ENCODE measurements at places on chromosomes 2 and 18.

DNA sequence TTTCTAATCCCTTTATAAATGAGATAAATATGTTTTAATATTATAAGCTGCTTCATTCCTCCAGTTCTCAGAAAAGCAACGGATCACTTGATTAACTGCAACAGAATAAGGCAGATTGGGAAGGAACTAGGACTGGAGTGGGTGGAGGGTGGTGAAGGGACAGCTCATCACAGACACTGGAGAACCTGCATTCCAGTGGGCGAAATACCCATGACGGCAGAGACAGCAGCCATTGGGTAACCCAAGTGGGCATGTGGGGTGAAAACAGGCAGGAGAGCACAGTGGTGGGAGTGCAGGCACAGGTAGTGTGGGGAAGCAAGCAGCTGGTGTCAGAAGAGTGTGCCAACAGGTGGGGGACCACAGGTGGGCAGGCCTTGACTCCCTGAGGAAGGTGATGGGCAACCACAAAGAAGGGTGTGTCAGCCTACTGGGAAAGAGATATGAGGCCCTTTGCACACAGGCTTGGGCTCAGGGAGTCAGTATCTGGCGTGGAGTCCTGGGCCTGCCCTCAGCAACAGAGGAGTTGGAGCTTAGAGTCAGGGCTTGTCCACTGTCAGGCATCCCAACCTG lies 27.2 kb downstream of the DPYSL5 start:
- peaks cover 16% of the 10 kb centered on the region for H3K27me3 ChIP-seq
- no peaks in the 10 kb centered on the region for H3K36me3 ChIP-seq
- no peaks in the 10 kb centered on the region for H3K4me1 ChIP-seq
- H3K4me3 ChIP-seq: no peak overlapping the region

DNA sequence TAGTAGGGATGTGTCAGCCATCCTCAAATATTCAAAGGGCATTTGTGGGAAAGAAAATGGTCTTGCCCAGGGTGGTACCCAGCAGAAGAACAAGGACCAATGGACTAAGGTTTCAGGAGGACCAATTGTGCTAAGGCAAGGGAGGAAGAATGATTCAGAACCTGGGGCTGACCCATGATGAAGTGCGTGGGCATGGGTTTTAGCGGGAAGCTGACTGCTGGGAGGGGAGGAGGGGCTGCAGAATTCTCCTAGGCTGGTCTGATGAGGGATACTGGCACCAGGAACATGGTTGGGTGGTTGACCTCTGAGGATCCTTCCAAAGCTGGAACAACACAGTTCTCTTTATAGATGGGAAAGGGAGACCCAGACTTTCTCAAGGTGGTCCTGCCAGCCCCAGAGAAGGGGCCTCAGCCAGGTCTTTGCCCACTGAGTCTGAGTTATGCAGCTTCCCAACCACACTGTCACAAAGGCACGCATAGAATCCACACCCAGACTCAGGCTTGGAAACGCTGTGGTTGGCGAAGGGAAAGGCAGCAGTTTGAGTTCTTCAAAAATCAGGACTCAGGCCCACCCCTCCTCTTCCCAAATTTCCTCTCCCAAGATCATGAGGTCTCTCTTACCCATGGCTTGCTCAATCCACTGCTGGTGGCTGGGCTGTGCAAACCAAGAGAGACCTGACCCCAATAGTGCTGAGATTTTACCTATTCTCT lies 37.3 kb downstream of the MARCO start:
- no peak overlapping the region for H3K27ac ChIP-seq
- H3K4me3 ChIP-seq: no peak overlapping the region
- H3K4me1 ChIP-seq: peaks cover 2% of the 10 kb centered on the region
- DNase-seq: no peak
- H3K36me3 ChIP-seq: no peaks in the 10 kb centered on the region

DNA sequence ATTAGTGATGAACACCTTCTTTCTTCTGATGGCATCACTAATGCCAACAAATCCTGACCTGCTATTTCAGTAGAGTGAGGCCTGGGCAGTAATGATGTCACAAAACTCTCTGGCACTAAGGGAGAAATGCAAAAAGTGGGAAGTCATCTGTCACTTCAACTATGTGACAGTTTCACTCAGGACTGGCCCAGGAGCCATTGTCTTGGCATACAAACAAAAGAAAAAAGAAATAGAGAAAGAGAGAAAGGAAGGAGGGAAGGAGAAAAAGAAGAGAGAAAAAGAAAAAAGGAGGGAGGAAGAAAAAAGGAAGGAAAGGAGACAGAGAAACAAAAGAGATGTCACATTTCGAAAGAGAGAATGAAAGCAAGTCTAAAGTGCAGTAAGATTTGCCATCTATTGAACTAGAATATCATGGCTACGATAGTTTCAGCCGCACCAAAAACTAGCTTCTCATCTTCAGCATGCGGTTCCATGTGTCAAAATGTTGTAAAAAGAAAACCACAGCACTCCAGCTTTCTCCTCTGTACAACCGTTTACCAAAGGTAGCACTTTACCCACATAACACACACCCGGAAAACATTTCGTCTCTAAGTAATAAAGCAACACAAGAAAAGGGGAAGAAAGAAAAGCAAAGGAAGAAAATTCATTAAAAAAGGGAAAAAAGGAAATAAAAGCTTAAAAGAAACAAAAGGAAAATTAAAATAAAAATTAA lies 50.1 kb downstream of the CD226 start:
- no peak overlapping the region for H3K27ac ChIP-seq
- no peaks in the 10 kb centered on the region for H3K27me3 ChIP-seq
- no peak for DNase-seq
- H3K4me1 ChIP-seq: no peaks in the 10 kb centered on the region
- no peaks in the 10 kb centered on the region for H3K36me3 ChIP-seq
- H3K4me3 ChIP-seq: no peak overlapping the region

DNA sequence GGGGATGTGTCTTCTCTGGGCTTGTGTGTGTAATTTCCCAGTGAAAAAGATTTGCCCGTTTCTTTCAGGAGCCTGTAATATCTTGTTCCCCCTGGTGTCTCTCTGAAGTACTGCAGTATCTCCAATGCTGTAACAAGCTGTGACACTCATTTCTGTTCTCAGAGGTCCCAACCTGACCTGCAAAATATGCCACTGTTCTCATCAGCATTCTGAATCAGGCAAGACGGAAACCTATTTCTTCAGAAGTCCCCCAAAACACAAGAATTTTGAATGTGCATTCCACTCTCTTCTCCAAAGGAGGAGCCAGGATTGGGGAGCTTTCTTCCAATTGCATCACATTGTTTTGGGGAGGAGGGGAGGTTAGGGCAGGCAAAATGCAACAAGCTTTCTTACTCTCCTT lies 77.0 kb upstream of the CNGA3 start:
- H3K36me3 ChIP-seq: no peaks in the 10 kb centered on the region
- H3K27me3 ChIP-seq: peaks cover 7% of the 10 kb centered on the region
- no peak overlapping the region for H3K27ac ChIP-seq
- H3K4me1 ChIP-seq: no peaks in the 10 kb centered on the region

DNA sequence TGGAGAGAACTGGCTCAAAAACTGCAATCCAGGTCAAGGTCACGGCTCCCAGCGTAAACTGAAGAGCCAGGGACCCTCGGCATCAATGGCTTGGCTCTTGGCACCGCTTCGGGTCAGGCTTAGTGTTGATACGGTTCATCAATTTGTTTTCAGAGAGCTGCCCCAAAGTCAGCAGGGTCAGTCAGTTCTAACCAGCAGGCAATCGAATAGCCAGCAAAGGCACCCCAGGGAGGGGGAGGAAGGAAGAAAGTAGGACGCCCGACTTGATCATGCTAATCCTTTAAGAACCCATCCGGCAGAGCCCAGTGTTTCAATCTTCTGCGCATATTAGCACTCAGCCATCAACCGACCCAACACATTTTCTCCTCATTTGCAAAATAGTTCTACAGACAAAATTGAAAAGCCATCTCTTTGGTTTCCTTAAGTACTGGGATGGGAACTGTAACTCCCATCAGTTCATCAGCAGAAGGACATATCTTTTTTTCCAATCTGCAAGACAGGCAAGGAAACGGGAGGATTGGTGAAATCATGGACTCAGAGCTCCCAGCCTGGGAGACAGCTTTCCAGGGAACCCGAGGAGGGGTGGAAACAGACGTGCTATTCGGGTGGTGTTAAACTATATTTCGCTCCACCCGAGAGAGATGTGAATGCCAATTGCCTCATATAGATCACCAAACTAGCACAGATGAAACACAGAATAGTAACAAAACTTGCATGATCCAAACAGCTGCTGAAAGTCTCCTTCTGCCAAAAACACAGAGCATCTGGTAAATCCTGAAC lies 40.7 kb upstream of the CABLES1 start:
- DNase-seq: no peak
- no peaks in the 10 kb centered on the region for H3K27me3 ChIP-seq
- no peak overlapping the region for H3K27ac ChIP-seq
- H3K4me1 ChIP-seq: no peaks in the 10 kb centered on the region
- H3K4me3 ChIP-seq: no peak overlapping the region

GRCh38 chr2:138700716-138701115 lies 79.5 kb downstream of the NXPH2 start:
- no peaks in the 10 kb centered on the region for H3K36me3 ChIP-seq
- H3K4me1 ChIP-seq: no peaks in the 10 kb centered on the region
- H3K4me3 ChIP-seq: no peak overlapping the region

GRCh38 chr2:79235135-79235534 lies 75.6 kb upstream of the REG3A start:
- no peaks in the 10 kb centered on the region for H3K4me1 ChIP-seq
- DNase-seq: no peak
- H3K36me3 ChIP-seq: no peaks in the 10 kb centered on the region

DNA sequence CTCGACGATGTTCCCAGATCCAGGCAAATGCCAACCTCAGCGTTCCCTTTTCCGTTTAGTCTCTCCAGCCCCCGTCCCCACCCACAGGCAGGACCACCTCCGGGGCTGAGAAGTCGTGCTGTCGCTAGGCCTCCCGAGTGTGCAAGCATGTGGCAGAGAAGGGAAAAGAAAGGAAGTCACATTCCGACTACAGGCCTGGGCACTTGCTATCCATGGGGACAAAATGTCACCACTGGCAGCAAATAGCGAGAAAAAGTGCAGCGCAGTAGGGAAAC lies 420 bp downstream of the PIGN start:
- H3K27me3 ChIP-seq: no peaks in the 10 kb centered on the region
- peak; percentile 38 for DNase-seq
- peaks cover 12% of the 10 kb centered on the region for H3K4me1 ChIP-seq
- peaks cover 4% of the 10 kb centered on the region for H3K36me3 ChIP-seq
- H3K27ac ChIP-seq: peak overlapping the region; percentile 60
- H3K4me3 ChIP-seq: peak overlapping the region; percentile 85

- no peak for DNase-seq
Observed at GRCh38 chr2:62038975-62039771, 133.7 kb downstream of the COMMD1 start.

GRCh38 chr2:68203587-68203986 lies 45.9 kb downstream of the PNO1 start:
- H3K27ac ChIP-seq: no peak overlapping the region
- no peaks in the 10 kb centered on the region for H3K27me3 ChIP-seq
- no peak overlapping the region for H3K4me3 ChIP-seq
- DNase-seq: no peak
- H3K36me3 ChIP-seq: peaks cover 14% of the 10 kb centered on the region
- no peaks in the 10 kb centered on the region for H3K4me1 ChIP-seq

- H3K36me3 ChIP-seq: peaks cover 87% of the 10 kb centered on the region
- H3K27ac ChIP-seq: no peak overlapping the region
- DNase-seq: no peak
- no peaks in the 10 kb centered on the region for H3K27me3 ChIP-seq
- H3K4me1 ChIP-seq: peaks cover 8% of the 10 kb centered on the region
- no peak overlapping the region for H3K4me3 ChIP-seq
Observed at GRCh38 chr2:189798312-189799029, 14.2 kb downstream of the PMS1 start.

DNA sequence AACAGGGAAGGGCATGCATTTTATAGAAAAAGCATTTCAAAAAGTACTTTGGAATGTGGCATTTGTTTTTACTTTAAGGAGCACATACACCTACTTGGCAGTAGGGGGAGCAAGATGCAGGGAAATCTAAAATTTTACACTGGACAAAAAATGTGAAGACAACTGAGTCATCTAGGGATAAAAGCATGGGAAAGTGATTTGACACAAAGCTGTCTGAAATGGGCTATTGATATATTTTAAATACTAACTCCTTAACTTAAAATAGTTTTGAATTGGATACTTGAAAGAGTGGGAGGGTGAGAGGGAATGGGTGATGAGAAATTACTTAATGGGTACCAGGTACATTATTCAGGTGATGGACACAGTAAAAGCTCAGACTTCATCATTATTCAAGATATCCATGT lies 15.8 kb downstream of the TMEM200C start:
- no peak for DNase-seq
- H3K36me3 ChIP-seq: no peaks in the 10 kb centered on the region
- H3K4me3 ChIP-seq: no peak overlapping the region
- H3K4me1 ChIP-seq: no peaks in the 10 kb centered on the region
- H3K27ac ChIP-seq: no peak overlapping the region
- H3K27me3 ChIP-seq: no peaks in the 10 kb centered on the region

- no peaks in the 10 kb centered on the region for H3K36me3 ChIP-seq
- H3K27ac ChIP-seq: no peak overlapping the region
- no peak overlapping the region for H3K4me3 ChIP-seq
- H3K4me1 ChIP-seq: no peaks in the 10 kb centered on the region
- DNase-seq: no peak
Observed at GRCh38 chr2:158153270-158154015, 51.8 kb downstream of the UPP2 start.

DNA sequence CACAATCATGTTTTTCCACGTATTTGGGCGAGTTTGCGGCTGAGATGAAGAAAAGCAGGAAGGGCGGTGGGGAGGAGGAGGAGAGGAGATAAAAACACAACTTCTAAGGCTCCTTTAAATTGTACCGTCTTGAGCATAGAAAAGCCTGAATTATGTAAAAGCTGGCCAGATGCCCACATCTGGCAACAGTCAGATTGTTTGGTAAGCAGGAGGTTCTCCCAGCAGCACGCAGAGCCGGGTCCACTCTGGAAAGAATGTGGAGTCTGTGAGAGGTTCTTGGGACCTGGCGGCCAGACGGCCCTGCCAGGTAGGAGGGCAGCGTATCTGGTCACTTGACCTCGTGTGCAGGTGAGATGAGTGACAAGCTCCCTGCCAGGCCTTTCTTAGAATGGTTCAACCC lies 215.3 kb upstream of the APCDD1 start:
- no peaks in the 10 kb centered on the region for H3K27me3 ChIP-seq
- peaks cover 4% of the 10 kb centered on the region for H3K4me1 ChIP-seq
- no peak overlapping the region for H3K27ac ChIP-seq
- H3K4me3 ChIP-seq: no peak overlapping the region
- no peak for DNase-seq

DNA sequence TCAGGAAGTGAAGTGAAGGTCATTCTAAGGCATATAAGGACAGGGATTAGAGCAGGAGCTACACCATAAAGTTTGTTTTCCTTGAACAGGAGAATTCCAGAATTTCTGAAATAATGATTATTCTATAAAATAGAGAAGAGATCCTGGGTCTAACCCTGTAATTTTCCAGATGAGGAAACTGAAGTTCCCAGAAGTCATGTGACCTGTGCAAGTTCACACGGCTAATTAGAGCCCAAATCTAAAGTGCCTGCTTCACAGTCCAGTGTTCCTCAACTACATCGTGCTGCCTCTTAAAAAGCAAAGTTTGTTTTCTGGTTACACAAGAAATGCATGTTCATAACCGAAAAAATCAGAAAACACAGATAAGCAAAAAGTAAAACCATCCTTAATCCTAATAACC lies 34.9 kb downstream of the PLB1 start:
- DNase-seq: no peak
- H3K4me1 ChIP-seq: no peaks in the 10 kb centered on the region
- H3K27me3 ChIP-seq: no peaks in the 10 kb centered on the region
- no peak overlapping the region for H3K4me3 ChIP-seq
- no peak overlapping the region for H3K27ac ChIP-seq
- H3K36me3 ChIP-seq: no peaks in the 10 kb centered on the region

All from RWPE2 (cell line).